ENCODE measurements at places on chromosomes 7 and 10.

DNA sequence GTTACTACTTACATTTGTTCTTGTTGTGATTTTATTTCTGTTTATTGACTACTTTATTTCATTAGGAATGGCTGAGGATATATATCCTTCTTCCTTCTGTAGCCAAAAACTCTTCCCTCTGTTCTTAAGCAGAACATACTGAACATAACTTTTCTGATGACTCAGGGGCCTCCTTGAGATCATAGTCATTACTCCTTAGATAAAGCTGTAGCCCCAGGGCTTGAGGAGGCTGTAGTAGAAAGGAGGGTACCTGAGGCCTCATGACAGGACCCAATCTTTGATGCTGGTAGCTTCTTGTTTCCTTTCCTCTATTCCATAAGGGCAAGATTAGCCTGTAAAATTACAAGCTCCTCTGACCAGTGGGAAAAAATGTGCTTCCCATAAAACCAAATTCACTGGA, 41.2 kb upstream of the FGFR2 start:
- DNase-seq, result no peak

DNA sequence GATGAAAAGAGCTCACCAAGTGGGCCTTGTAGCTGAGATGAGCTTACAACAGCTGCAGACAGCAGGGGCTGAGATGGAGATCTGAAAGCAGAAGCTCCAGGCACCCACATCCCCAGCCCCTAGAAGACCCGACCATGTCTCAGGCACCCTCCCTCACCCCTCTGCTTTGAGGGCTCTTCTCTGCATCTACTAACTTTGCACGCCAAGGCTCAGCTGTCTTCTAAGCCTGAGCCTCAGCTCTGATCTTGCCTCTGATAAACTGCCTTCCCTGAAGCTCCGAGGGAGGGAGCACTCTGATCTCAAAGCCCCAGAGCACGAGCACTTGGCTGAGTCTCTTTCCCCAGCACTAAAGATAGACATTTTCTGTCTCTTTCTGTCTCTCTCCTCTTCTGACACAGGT, 42.0 kb downstream of the ANXA8 start:
- peak; percentile 1 for DNase-seq

DNA sequence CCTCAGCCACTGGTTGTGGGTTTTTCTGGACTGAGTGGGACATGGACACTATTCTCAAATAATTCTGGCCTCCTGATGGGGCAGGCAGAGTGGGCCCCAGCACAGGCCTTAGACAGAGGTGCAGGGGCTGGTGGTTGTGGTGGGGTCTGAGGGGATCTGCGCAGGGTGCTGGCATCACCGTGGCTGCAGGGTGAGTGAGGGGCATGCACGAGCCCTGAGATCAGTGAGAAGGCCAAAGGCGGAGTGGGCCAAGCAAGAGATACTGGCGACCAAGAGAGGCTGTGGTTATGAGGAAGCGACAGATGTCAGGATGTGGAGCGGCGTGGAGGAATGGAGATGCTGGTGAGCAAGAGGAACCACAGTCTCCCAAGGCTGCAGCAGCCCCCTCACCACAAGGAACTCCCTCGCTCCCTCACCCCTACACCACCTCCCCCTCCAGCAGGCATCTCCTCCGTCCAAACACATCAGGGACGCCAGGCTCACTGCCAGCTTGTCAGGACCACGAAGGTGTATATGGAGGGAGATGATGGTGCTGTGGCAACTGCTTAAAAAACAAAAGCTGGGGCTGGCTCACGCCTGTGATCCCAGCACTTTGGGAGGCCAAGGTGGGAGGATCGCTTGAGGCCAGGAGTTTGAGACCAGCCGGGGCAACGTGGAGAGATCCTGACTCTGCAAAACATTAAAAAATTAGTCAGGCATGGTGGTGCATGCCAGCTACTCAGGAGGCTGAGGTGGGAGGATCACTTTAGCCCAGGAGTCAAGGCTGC, 9.6 kb downstream of the PRF1 start:
- DNase-seq, result no peak

GRCh38 chr10:86036544-86036831, 330.1 kb downstream of the GRID1 start:
- no peak for DNase-seq

- no peak for DNase-seq
Observed at GRCh38 chr10:112689327-112690072, 242.5 kb downstream of the VTI1A start.

DNA sequence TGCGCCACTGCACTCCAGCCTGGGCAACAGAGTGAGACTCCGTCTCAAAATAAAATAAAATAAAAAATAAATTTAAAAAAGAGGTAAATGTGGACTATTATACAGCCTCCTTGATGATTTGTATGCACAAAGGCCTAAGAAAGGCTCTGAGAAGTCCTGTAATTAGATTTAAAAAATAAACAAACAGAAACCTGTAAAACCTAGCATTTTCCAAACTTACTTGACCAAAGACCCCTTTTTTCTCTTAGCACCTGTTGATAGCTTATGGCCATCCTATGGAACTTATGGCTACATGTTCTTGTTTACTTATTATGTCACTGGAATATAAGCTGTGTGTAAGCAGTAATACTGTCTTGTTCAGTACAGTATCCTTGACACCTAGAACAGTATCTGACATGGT, 5.7 kb downstream of the DNAJC2 start:
- no peak for DNase-seq

GRCh38 chr7:5381071-5381772, 42.4 kb downstream of the TNRC18 start:
- DNase-seq, result no peak

GRCh38 chr7:40095695-40096327, 38.6 kb downstream of the MPLKIP start:
- DNase-seq, result no peak

GRCh38 chr10:3484306-3485056, 300.5 kb downstream of the KLF6 start:
- DNase-seq, result peak; percentile 53

- no peak for DNase-seq
Observed at GRCh38 chr7:143849785-143850479, 52.0 kb downstream of the TCAF1 start.

DNA sequence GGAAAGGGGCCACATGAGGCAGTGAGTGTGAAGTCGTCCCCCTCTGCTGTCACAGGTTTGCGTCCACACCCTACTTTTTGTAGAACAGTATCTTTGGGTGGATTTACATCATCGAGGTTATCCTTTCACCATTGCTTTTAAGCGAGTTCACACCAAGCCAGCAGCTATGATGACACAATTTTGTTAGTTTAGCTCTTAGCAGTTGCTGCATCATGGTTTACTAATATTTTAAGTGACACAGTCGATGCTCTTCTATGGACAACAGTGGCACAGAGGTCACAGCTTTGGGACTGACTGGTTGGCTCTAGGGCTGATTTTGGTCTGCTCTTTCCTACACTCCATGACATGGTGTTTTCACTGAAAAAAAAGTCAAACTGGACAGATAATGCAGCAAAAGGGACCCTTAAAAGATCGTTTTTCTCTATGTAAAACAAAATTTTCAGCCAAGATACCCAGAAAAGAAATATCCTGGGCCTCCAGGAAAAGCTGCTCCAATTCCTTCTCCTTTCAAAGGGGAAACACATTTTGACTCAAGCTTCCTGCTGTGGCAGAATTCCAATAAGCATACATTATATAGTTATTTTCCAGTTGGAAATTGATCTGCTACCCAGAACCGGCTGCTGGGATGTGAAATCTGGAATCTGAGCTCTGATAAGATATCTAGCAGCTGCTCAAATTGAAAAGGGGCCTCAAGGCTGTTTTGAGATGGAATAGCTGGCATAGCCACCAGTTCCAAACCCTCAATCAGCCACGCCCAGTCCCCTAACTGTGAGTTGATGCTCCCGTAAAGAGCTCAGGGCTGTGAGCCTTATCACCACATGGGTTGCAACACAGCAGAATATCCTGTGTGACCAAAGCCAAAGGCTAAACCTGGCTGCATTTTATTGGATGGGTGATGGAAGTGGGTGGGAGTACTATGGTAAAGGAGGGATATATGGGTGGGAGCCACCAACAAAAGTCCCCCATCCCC, 114.2 kb downstream of the SMURF1 start:
- no peak for DNase-seq

- no peak for DNase-seq
Observed at GRCh38 chr10:128095753-128096469, 30.3 kb downstream of the MKI67 start.

- no peak for DNase-seq
Observed at GRCh38 chr10:7922707-7923106, 104.4 kb downstream of the TAF3 start.

GRCh38 chr7:57425239-57425944, 24.6 kb upstream of the ZNF716 start:
- no peak for DNase-seq

GRCh38 chr10:129786216-129786615, 177.9 kb downstream of the EBF3 start:
- DNase-seq, result no peak

GRCh38 chr7:107999779-108000560, 3.0 kb downstream of the LAMB1 start:
- DNase-seq, result no peak

DNA sequence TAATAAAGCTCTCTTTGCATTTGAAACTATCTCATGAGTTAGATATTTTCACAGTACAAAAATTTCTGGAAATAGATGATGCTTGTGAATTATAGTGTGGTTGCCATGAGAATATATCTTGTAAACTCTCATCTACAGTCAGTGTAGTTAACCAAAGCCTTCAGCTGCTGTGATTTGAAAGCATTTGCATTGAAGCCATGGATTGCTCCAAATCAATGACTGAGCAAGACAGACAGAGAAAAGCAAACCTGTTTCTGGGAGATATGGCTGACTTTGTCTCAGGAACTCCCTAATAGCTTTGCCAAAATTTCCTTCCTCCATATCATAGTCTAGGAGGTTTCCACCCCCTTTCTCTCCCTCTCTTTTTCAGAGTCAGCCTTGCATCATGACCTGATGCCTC, 955.3 kb downstream of the REEP3 start:
- DNase-seq, result no peak

DNA sequence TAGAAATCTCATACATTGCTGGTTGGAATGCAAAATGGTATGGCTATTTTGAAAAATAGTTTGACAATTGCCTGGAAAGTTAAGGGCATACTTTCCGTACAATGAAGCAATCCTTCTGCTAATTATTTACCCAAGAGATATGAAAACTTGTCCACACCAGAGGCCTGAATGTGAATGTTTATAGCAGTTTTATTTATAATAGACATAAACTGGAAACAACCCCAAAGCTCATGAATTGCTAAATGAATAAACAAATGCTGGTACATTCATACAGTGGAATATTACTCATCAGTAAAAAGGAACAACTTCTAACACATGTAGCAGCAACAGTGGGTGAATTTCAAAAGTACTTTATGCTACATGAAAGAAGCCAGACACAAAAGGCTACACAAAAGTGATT, 42.7 kb downstream of the MMRN2 start:
- DNase-seq, result no peak

GRCh38 chr10:78618050-78618449, 450.7 kb upstream of the ZMIZ1 start:
- DNase-seq, result no peak

GRCh38 chr7:155965010-155965409, 152.7 kb upstream of the SHH start:
- no peak for DNase-seq

GRCh38 chr10:133230387-133231195, 574 bp downstream of the UTF1 start:
- no peak for DNase-seq

DNA sequence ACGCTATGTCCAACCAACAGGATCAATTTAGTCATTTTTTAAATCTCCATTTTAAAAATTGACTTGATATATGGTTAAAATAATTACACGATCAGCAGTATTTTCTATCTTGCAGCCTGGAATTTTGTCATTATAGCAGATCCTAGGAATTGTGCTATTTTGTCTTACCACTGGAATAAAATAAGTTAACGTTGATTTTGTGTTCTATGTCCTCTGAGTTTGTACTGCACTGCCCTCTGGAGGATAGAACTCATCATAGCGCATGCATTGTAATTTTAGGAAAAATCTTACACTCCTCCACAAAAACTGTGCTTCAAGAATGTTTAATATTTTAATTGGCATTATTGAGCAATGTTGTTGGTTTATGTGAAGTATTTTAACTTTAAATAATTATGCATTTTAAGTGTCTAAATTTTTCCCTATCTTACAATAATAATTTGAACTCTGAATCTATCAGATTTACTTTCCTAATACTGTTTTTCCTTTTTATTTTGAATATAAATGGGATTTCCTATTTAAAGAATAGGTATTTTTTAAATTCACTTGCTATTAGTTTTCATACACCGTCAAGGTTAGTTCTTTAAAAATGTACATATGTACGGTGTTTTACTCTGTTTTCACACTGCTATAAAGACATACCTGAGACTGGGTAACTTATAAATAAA, 220.1 kb downstream of the PPP1R3A start:
- DNase-seq, result peak; percentile 11

- DNase-seq, result peak; percentile 67
Observed at GRCh38 chr10:47261121-47261520, 38.9 kb upstream of the GDF10 start.

- DNase-seq, result no peak
Observed at GRCh38 chr7:36215457-36215765, 62.4 kb downstream of the EEPD1 start.

DNA sequence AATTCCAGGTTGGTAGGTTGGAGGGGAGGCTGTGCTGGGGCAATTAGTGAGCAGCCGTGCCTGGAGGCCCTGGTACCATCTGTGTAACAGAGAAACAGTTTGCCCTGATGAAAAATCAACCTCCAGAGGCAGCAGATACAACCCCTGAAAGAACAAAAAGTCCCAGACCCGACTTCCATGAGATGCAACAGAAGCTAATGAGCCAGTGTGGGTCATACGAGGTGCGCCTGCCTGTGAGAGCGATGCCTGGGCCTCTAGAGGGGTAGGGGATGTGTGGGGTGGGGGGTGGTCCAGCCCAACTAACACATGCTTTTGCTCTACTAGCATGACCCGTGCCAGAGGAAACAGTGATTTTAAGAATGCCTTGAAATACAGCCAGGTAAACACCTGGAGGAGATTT, 39.3 kb downstream of the CELF2 start:
- no peak for DNase-seq

DNA sequence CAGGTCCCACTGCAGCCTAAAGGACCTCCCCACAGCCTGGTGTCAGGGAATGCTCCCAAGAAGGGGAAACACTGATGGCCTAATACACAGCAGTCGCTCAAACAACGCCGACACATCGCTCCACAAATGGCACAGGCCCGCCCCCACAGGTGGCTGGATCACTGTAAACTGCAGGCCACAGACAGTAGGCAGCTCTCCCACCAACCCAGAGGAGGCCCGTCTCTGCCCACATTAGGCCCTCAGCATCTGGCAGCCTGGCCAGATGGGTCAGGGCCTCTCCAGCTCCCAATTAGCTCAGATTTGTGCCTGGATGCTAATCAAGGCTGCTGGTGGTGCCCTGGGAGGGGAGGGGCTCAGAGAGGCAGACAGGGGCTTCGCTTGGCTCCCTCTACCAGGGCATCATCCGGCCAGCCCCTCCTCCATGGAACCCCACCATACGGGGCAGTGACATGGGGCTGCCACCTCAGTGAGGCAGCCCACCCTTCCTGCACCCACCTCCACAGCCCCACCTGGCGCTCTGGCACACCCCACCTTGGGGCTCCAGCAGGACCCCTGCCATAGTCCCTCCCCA, 42.7 kb downstream of the CAMK2B start:
- DNase-seq, result no peak

- DNase-seq, result no peak
Observed at GRCh38 chr10:130233426-130233825, 97.2 kb downstream of the GLRX3 start.

- DNase-seq, result peak; percentile 88
Observed at GRCh38 chr10:86960003-86960862, 1.8 kb downstream of the SNCG start.

GRCh38 chr7:79534128-79534527, 80.7 kb upstream of the MAGI2 start:
- no peak for DNase-seq

- no peak for DNase-seq
Observed at GRCh38 chr10:58641708-58642107, 129.0 kb downstream of the BICC1 start.

Data from GM13976 (cell line).